GM18507 (cell line): ENCODE measurements at places on chromosomes 7 and 10.

DNA sequence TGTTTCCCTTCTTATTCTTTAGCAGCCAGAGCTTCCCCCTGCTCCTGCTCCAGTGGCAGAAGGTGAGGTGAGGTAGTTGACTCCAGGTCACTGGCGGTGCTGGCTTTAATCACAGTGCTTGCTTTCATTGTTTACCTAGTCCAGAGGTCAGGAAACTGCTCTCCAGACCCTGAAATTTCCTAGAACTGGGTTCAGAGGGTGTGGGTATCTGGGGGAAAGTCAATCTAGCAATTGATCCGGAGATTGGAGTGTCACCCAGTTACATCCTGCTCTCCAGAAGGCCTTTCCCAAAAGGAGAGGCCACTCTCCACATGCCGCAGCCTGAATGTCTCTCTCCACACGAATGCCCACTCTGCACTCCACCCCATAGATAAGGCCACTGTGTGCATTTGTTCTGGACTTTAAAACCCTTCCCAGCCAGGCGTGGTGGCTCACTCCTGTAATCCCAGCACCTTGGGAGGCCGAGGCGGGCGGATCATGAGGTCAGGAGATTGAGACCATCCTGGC, 2.1 kb upstream of the MBL2 start:
- no peak for DNase-seq

- DNase-seq, result no peak
Measured at GRCh38 chr7:44081266-44081748, 1.0 kb downstream of the POLM start.

GRCh38 chr10:82628373-82628772, 753.4 kb downstream of the NRG3 start:
- no peak for DNase-seq

- DNase-seq, result no peak
Measured at GRCh38 chr10:48606530-48607355, 1.9 kb upstream of the ARHGAP22 start.

- no peak for DNase-seq
Measured at GRCh38 chr7:90828601-90829000, 232.5 kb downstream of the CDK14 start.

- DNase-seq, result no peak
Measured at GRCh38 chr10:62264702-62265436, 3.8 kb downstream of the RTKN2 start.
